Right hindlimb (tissue), 1 donor: ENCODE measurements at places on chromosomes 12 and 14.
A peak's percentile ranks its signal among the peaks of the same experiment; 100 is the strongest.

GRCh38 chr14:52446355-52446754 lies 106.0 kb downstream of the TXNDC16 start:
- DNase-seq = no peak

DNA sequence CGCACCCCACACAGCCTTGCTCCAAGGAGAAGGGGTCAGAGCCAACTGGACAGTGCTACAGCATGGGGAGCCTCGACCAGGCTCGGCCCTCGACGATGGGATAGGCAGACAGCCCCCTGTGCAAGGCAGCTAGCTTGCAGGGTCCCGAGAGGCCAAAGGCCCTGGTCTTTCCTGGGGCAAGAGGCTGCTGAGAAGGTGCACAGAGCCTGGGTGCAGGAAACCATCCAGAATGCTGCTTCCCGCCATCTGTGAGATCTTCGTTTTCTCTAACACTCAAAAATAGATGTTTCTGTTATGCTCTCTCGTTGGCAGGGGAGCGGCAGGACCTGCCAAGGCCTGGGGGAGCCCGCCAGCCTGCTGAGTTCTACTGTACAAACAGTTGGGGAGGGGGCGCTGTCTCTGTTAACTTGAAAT lies 168.0 kb upstream of the RTL1 start:
- DNase-seq = peak; percentile 31

DNA sequence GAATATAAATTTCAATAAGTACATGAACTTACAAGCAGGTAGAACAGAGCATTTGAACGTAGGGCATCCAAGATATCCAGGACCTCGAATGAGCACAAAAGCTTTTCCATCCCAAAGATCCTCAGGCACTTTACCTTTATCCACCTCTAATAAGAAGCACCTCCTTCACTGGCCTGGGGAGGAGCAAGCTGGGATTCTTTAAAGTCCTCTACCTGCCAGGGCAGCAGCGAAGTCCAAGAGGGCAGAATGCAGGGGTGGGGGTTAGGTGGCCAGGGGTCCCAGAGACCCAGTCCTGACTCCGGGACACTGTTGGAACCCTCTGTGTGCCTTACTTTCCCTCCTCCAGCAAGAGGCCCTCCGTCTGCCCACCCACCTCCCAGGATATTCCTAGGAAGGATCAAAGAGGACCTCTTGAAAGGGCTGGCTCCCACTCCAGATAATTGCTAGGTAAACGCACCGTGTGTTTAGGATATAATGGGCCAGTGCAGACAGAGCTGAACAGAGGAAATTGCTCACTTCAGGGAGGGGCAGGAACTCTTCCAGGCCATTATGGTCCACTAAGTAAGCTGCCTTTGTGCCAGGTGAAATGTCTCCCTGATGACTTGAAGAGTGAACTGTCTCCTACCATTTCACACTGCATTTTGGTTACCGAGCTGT lies 68.1 kb downstream of the TTC9 start:
- no peak for DNase-seq

DNA sequence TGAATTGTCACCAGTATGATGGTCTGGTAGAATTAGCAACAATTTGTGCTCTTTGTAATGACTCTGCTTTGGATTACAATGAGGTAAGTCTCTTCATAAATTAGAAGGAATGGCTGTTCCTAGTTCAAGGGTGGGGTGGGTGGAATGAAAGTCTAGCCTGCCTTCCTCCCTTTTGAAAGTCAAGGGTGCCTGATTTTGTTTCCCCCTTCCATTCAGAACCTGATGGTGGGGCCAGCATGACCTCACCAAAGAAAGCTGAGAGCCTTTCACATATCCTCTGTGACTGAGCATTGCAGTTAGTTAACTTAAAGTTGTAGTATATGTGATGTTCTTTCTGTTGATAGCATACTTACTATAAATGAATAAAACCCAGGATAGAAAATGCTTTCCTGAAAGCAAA lies 52.2 kb downstream of the ATP2A2 start:
- DNase-seq = no peak

DNA sequence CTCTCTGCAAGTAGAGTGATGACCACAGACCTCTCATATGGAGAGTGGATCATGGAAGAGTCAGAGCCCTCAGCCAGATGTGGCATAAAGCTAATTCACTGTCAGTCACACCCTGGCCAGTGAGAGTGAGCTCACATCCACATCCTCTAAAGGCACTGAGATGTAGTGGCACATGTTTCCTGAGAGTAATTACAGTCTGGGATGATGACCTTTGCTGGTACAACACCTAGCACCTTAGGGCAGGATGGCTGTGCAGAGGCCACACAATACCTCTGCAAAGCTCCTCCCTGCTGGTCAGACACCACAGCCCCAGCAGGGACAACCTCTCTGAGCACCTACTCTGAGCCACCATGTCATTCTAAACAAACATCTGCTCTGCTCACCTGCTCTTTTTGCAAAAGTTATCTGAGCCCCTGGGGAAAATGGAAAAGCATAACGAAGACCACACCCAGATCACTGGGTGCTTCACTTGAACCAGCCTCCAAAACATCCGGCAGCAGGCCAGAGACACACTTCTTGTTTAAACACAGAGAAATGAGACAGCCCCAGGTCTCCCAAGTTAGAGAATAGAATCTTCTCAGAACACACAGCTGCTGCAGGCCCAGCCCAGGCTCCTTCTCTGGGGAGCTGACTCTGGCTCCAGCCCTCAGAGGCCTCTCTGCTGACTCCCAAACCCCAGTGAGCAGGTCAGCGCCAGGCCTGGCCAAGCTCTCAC lies 30.3 kb downstream of the PITPNM2 start:
- no peak for DNase-seq

DNA sequence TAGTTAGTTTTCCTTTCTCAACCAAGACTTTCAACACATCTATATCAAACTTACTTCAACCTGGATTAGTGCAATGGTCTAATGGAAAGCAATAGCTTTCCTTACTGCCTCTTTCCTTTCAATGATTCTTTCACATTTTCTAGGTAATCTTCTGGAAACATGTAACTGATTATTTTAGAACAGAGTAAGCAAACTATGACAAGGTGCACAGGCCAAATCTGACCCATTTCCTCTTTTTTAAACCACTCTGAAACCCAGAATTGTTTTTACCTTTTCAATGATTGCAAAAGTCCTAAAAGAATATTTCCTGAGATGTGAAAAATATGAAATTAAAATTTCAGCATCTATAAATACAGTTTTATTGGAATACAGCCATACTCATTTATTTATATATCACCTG lies 81.6 kb upstream of the TMTC2 start:
- no peak for DNase-seq

DNA sequence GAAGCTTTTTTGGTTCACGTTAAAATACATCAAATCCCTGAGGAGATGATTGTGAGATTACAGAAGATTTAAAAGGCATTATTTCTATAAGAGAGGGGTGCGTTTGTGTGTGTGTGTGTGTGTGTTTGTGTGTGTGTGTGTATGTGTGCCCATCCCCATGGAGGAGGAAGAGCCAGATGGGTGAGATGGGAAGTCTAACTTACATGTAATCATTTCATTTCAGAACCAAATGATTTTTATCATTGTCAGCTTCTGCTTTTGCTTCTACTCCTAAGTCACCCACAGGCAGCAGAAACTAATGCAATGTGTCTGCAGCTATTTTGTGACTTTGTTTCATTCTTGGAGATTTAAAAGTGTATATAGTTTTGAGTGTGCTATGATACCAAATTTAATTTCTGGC lies 68.7 kb downstream of the SLC4A8 start:
- DNase-seq = no peak

DNA sequence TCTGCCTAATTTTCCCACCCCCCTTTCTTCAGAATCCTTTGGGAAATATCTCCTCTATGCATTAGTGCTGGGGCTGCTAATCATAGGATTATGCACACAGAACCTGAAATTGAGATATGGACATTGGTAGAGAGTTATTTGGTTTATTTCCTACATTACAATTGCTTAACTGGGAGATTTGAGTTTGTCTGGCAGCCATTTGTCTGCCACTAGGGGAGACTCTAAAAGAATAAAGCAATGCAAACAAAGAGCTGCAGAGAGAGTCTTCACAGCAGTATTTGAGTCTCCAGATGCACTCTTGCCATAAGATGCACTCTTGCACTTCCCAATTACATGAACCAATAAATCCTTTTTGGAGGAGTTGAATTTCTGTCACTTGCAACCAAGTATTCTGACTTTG lies 12.0 kb upstream of the PCNX4 start:
- DNase-seq = no peak

GRCh38 chr14:76056128-76056527 lies 70.6 kb downstream of the IFT43 start:
- DNase-seq = no peak

DNA sequence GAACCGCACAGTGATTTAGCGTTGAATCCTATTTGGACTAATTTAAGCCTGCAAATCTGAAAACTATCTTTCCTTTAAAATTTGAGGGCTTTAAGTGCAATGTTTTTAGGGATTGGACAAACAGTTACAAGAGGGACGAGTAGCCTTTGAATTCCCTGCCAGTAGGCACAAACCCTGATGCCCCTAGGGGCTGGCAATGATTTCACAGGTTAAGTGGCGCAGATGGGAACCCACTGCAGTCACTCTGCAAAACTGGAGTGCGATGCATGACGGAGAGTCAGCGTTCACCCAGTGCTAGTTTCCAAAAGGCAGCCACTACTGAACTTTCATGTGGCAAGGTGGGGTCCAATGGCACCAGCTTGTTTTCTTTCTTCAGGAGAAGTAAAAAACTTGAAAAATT lies 99.4 kb upstream of the FRMD6 start:
- DNase-seq = no peak

- no peak for DNase-seq
These were observed 237.2 kb upstream of the FKBP4 start for GRCh38 chr12:2557597-2557996.

DNA sequence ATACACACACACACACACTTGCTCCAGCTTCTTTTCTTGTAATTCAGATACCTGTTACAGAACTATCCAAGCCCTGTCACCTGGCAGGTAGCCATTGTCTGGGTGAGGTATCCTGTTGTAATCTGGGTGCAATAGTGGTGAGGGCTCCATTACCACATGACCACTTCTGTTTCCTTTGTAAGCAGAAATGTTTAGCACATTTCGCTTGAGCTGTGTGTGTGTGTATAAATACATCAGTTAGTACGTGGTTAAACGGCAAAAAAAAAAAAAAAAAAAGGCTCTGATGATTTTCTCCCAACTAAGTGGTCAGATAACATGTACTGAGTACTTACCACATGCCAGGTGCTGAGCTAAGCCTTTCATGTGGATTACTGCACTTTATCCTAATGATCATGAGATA lies 129.3 kb upstream of the SSTR1 start:
- no peak for DNase-seq

- DNase-seq = no peak
These were observed 75.9 kb downstream of the TNFAIP2 start for GRCh38 chr14:103199124-103199523.

DNA sequence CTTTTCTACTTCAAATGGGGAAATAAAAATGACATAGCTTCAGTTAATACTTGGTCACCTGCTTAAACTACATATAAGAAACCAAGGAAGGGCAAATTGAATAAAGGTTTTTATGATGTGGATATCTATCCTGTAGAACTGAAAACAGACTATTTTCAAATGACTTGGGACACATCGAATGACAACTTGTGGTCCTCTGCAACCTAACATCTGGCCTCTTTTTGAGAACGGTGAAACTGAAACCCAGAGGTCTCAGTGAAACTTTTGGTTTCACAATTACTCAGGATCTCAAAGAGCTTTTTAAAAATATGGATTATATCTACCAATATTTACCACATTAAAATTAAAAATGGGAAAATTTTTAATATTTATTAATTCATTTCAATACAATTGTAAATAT lies 65.2 kb downstream of the PPP2R5E start:
- no peak for DNase-seq

GRCh38 chr12:122064780-122065588 lies 13.6 kb upstream of the MLXIP start:
- no peak for DNase-seq

DNA sequence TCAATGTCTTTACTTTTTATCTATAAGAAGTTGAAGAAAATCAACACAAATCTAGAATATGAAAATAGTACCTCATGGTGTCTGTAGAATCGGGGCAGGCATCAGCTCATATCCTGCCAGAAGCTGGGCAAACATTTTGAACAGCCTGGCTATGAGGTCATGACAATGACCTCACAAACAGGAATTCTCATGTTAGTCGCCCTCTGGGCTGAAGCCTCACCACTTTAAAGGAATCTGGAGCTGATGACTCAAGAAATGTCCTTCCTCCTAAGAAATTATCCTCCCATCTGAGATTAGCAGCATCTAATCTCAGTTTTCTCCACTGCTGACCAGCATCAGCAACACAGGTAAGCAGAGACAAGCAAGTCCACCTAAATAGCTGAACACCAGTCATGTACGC lies 27.1 kb downstream of the CLIP1 start:
- no peak for DNase-seq
